ENCODE measurements at places on chromosomes 16 and 17. TPM values are rescaled to one million over a fixed set of nuclear protein-coding genes. Genes with fewer than 3 reads are reported as not detected.

GRCh38 chr16:82040296-82040695, 5.2 kb downstream of the HSD17B2 start:
- H3K36me3 ChIP-seq, result no peaks in the 10 kb centered on the region
- no peak for DNase-seq
- H3K27me3 ChIP-seq, result peaks cover 3% of the 10 kb centered on the region
- H3K4me1 ChIP-seq, result no peaks in the 10 kb centered on the region

- H3K36me3 ChIP-seq, result peaks cover 13% of the 10 kb centered on the region
- no peak overlapping the region for H3K27ac ChIP-seq
- no peaks in the 10 kb centered on the region for H3K4me1 ChIP-seq
- H3K4me3 ChIP-seq, result no peak overlapping the region
- no peaks in the 10 kb centered on the region for H3K27me3 ChIP-seq
These were observed 69.8 kb upstream of the METRNL start for GRCh38 chr17:83009414-83010205.

- no peak for DNase-seq
- no peak overlapping the region for H3K27ac ChIP-seq
- peaks cover 3% of the 10 kb centered on the region for H3K36me3 ChIP-seq
- H3K27me3 ChIP-seq, result no peaks in the 10 kb centered on the region
- H3K4me1 ChIP-seq, result peaks cover 16% of the 10 kb centered on the region
These were observed 6.9 kb upstream of the DBNDD1 start for GRCh38 chr16:90026135-90026534.

DNA sequence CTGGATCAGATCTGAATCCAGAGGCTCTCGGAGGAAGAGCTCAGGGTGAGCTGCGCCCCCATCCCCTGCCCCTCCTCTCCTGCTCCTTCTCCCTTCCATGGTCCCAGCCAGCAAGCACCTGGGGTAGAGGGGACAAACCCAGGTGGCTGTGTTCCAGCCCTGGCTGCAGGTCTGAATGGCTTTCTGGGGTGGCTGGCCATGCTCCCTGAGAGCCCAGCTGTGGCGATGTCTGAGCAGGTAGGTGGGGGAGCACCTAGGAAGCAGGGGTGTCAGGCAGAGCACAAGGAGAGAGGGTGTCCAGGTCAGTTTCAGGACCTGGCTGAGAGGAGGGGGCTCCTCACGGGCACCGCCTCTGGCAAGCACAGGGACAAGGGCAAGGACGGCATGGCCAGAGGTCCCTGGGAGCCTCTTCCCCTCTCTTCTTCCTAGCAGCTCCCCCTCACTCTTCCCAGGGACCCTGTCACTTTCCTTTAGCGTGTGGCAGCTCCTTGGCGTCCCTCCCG, 310.0 kb downstream of the SEC14L1 start:
- H3K4me1 ChIP-seq, result peaks cover 36% of the 10 kb centered on the region
- peaks cover 78% of the 10 kb centered on the region for H3K36me3 ChIP-seq
- no peaks in the 10 kb centered on the region for H3K27me3 ChIP-seq
- peak; percentile 38 for DNase-seq
- peak overlapping the region; percentile 84 for H3K4me3 ChIP-seq

DNA sequence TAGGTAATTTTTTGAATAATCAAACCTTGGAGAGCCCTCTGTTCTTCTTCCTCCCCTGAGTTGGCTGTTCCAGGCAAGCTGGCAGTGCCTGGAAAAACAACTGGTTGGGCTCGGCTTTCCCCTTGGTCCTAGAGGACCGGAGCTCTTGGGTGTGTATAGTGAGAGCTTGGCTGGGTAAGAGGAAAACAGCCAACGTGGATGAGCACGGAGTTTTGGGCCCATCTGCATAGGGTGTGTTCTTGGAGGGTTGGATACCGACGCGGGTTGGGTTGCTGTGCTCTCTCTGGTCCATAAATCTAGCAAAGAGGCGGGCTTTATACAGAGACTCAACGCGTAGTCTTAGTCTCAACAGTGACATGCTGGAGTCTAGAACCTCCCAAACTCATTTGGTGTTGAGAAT, 23.2 kb downstream of the ITGB3 start:
- H3K4me1 ChIP-seq, result no peaks in the 10 kb centered on the region
- no peaks in the 10 kb centered on the region for H3K27me3 ChIP-seq
- DNase-seq, result no peak
- no peaks in the 10 kb centered on the region for H3K36me3 ChIP-seq

GRCh38 chr17:49741009-49741691, 22.8 kb downstream of the FAM117A start:
- peaks cover 15% of the 10 kb centered on the region for H3K36me3 ChIP-seq
- DNase-seq, result no peak
- H3K4me3 ChIP-seq, result peak overlapping the region; percentile 79
- peaks cover 91% of the 10 kb centered on the region for H3K4me1 ChIP-seq
- H3K27me3 ChIP-seq, result no peaks in the 10 kb centered on the region

- no peak overlapping the region for H3K4me3 ChIP-seq
- H3K27me3 ChIP-seq, result peaks cover 71% of the 10 kb centered on the region
- no peak for DNase-seq
- no peaks in the 10 kb centered on the region for H3K36me3 ChIP-seq
These were observed 1.1 kb upstream of the DLX3 start for GRCh38 chr17:49996121-49996494.

GRCh38 chr17:77796176-77796860, 162.2 kb upstream of the TNRC6C start:
- H3K4me1 ChIP-seq, result peaks cover 2% of the 10 kb centered on the region
- no peak overlapping the region for H3K27ac ChIP-seq
- no peaks in the 10 kb centered on the region for H3K36me3 ChIP-seq
- H3K27me3 ChIP-seq, result no peaks in the 10 kb centered on the region
- DNase-seq, result no peak

DNA sequence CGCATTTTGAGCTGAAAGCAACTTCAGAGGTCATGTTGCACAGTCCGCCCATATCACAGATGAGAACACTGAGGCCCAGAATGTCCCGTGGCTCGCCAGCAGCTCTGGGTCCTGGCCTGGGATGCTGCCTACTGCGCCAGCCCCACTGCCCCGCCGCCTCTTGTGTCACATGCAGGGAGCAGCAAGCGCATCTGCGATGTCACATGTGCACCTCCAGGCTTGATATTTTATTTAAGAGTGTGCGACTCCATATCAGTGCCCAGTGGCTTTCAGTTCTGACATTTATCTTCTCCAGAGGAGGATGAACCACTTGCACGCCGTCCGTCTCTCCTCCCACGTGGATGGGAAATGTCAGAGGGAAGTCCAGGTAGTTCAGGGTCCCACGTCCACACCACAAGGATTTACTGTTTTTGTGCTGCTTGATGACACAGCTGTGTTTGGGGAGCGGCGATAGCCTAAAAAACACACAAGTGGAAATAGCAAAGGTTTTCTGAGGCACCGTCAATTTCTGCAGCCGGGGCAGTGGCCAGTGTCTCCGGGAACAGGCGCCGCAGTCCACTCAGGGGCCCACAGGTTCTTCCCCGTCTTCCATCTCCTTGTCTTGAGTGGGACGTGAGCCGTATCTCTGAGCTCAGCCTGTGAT, 7.0 kb upstream of the RBFOX3 start:
- H3K36me3 ChIP-seq, result no peaks in the 10 kb centered on the region
- H3K27ac ChIP-seq, result no peak overlapping the region
- peaks cover 8% of the 10 kb centered on the region for H3K27me3 ChIP-seq
- H3K4me1 ChIP-seq, result no peaks in the 10 kb centered on the region
- no peak overlapping the region for H3K4me3 ChIP-seq

GRCh38 chr16:1474082-1474795, 589 bp downstream of the CLCN7 start:
- H3K4me3 ChIP-seq, result peak overlapping the region; percentile 76
- DNase-seq, result no peak
- peaks cover 38% of the 10 kb centered on the region for H3K4me1 ChIP-seq
- peak overlapping the region; percentile 27 for H3K27ac ChIP-seq
- H3K27me3 ChIP-seq, result no peaks in the 10 kb centered on the region

- peaks cover 32% of the 10 kb centered on the region for H3K4me1 ChIP-seq
- no peaks in the 10 kb centered on the region for H3K27me3 ChIP-seq
- H3K36me3 ChIP-seq, result peaks cover 69% of the 10 kb centered on the region
These were observed 13.9 kb upstream of the CYTH1 start for GRCh38 chr17:78795861-78796516.

DNA sequence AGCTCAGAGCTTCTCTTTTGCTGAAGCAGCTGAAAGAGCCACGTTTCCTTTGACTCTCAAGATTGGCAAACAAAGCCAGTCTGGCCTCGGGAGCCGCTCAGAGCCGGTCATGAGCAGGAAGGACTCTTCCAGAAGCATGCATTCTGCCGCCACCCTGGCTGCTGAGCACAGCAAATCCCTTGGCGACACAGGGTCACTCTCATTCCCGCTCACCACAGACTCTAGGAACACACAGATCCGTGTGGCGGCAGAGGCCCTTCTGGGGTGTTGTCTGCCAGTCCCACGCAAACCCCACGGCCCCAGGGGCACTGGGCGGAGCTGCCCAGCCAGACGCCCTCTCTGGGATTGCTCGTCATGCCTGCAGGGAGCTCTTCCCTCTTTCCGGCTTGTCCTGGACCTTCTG, 157.0 kb downstream of the C16orf95 start:
- no peak for DNase-seq
- H3K36me3 ChIP-seq, result no peaks in the 10 kb centered on the region
- H3K27me3 ChIP-seq, result peaks cover 4% of the 10 kb centered on the region
- H3K27ac ChIP-seq, result no peak overlapping the region
- H3K4me1 ChIP-seq, result peaks cover 4% of the 10 kb centered on the region
- no peak overlapping the region for H3K4me3 ChIP-seq

- DNase-seq, result no peak
- H3K4me1 ChIP-seq, result no peaks in the 10 kb centered on the region
- peaks cover 7% of the 10 kb centered on the region for H3K36me3 ChIP-seq
- H3K27ac ChIP-seq, result no peak overlapping the region
These were observed 8.1 kb downstream of the DEF8 start for GRCh38 chr16:89956505-89957215.

- no peak overlapping the region for H3K4me3 ChIP-seq
- DNase-seq, result no peak
- H3K27ac ChIP-seq, result no peak overlapping the region
- H3K4me1 ChIP-seq, result peaks cover 43% of the 10 kb centered on the region
- H3K36me3 ChIP-seq, result no peaks in the 10 kb centered on the region
These were observed 7.0 kb downstream of the TMIGD1 start for GRCh38 chr17:30326809-30327208.

GRCh38 chr16:67279296-67280089, at the start of gene PLEKHG4:
TSS of gene PLEKHG4 (plus strand) at chr16:67279532. CDS start at chr16:67280045, 513 bp downstream.
- peaks cover 22% of the 10 kb centered on the region for H3K36me3 ChIP-seq
- peak within 1 kb of the TSS; percentile 90 for H3K27ac ChIP-seq
- DNase-seq, result peak; percentile 87
- H3K4me3 ChIP-seq, result peak within 1 kb of the TSS; percentile 89
- no peaks in the 10 kb centered on the region for H3K27me3 ChIP-seq

DNA sequence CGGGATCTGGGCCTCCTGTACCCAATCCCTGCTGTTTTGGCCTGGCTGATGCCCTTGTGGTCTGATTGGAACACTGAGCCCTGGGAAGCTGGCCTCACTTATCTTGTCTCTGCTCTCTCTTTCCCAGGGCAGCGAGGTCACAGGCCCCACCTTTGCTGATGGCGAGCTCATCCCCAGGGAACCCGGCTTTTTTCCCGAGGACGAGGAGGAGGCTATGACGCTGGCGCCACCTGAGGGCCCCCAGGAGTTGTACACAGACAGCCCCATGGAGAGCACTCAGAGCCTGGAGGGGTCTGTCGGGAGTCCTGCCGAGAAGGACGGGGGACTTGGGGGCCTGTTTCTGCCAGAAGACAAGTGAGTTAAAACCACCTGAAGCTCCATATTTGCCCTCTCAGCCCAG, 126.0 kb downstream of the RAB11FIP4 start:
- H3K27me3 ChIP-seq, result no peaks in the 10 kb centered on the region
- H3K4me1 ChIP-seq, result peaks cover 34% of the 10 kb centered on the region
- DNase-seq, result no peak
- no peak overlapping the region for H3K27ac ChIP-seq
- H3K4me3 ChIP-seq, result no peak overlapping the region
- peaks cover 8% of the 10 kb centered on the region for H3K36me3 ChIP-seq

- H3K27me3 ChIP-seq, result no peaks in the 10 kb centered on the region
- no peak overlapping the region for H3K4me3 ChIP-seq
- H3K36me3 ChIP-seq, result no peaks in the 10 kb centered on the region
- DNase-seq, result peak; percentile 41
These were observed 15.8 kb upstream of the OGFOD3 start for GRCh38 chr17:82434216-82434565.

ULK2 gene
- total RNA-seq, result 6.3 TPM

MSLN gene
- not detected for total RNA-seq

NUPR1 gene
- not detected for total RNA-seq

HAS3 gene
- total RNA-seq, result 0.43 TPM

MYCBPAP gene
- total RNA-seq, result 6.9 TPM

GP1BA gene
- not detected for total RNA-seq

SLC47A2 gene
- total RNA-seq, result not detected

PARD6A gene
- total RNA-seq, result 6.3 TPM

KRT14 gene
- total RNA-seq, result not detected

UTS2R gene
- total RNA-seq, result not detected

ENDOV gene
- 18.1 TPM for total RNA-seq

Data from activated CD8-positive, alpha-beta T cell treated with anti-CD3 and anti-CD28 coated beads for 36 hours (primary cell).